ENCODE measurements at places on chromosomes 5 and 9.

DNA sequence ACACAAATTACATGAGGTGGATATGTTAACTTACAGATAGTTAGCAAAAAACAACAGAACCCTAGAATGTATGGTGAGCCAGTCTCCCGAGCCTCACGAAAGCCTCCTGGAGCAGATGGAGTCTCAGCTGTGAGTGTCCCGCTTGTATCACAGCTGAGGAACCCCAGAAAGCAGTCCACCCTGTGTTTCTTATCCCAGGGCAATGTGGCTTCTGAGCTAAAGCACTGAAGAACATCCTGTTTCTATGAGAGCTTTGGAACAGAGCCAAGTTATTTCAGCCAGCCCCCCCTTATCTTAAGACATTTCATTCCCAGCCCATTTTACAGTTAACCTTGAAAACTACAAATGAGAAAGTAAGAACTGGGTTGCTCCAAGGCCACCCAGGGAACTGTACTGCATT lies 1220.9 kb upstream of the CDH6 start:
- DNase-seq, result peak; percentile 86

- DNase-seq, result no peak
Observed at GRCh38 chr9:78808048-78808447, 511.1 kb downstream of the PSAT1 start.

DNA sequence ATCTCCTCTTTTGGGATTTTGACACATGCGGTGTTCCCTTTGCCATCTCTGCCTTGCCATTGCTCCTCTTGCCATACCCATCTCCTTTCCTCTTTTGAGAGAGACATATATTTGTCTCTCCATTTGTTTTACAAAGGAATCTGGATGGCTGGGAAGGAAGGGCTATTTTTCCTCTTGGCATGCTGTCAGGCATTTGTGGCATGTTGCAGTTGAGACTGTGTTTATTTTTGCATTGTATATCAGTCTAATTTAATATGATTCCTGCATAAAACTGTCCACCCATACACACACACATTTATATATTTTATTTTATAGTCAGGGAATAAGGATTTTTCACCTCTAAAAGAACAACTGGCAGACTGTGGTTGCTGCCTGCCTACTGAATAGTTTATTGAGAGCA lies 1105.8 kb upstream of the SEMA6A start:
- no peak for DNase-seq

DNA sequence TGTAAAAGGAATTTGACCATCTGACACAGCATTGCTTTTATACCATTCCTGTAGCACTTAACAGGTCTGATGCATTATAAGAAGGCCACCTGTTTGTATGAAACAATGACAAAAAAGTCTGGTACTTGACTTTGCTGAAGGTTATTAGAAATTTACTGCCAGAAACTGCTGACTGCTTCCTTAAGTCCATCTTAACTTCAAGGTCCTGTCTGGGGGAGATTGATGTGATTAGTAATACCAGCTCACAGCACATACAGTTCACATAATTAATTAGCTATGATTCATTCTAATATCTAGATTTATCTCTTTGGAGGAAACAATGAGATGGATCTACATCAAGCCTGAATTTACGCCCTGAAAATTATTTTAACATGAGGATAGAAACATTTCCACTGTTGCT lies 49.6 kb upstream of the TEK start:
- DNase-seq, result no peak

GRCh38 chr5:38468978-38469706 lies 87.3 kb downstream of the LIFR start:
- DNase-seq, result no peak

- peak; percentile 47 for DNase-seq
Observed at GRCh38 chr5:177447611-177448243, 1.1 kb downstream of the PRR7 start.

DNA sequence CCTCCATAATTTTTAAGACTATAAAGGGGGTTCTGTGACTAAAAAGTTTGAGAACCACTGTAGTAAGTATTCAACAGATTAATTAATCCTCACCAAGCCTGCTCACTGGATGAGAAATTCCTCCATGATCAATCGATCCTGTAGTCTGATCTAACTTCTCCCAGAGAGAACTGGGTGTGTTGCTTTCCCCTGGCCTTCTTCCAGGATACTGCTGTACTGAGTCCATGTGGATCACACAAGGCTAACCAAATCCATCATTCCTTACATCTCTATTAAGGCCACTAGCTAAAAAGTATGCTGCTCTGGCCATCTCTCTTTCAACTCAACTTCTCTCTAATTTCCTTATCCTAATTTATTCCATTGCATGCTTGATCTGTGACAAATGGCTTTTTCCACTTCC lies 280.2 kb upstream of the PCSK5 start:
- no peak for DNase-seq

DNA sequence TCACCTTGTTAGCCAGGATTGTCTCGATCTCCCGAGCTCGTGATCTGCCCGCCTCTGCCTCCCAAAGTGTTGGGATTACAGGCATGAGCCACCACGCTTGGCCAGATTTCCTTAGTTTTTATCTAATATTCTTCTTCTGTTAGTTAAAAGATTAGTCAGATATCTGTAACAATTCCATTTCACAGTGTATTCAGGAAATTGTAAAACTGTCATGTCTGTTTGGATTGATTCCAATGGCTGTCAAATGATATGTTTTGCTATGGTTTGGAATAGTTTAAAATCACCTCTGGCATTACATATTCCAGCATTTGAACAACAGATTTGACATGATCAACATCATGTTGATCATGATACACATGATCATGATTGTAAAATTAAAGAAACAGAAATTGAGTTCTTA lies 193.6 kb upstream of the DAB2 start:
- no peak for DNase-seq

DNA sequence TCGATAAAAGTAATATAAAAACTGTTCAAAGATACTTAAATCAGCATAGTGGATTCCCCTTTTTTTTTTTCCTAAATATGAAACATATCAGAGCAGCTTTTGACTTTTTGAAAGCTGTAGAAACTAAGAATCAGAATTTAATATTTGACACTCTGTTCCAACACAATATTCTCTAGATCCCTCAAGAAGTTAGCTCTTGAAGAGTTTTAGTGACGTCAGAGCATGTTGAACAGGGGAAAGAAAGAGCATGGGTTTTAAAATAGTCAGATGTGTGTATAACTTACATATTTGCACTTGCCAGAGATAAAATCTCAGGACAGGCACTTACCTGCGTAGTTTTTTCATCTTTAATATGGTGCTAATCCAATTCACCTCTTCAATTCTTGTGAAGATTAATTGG lies 75.2 kb upstream of the FBXL7 start:
- DNase-seq, result no peak

DNA sequence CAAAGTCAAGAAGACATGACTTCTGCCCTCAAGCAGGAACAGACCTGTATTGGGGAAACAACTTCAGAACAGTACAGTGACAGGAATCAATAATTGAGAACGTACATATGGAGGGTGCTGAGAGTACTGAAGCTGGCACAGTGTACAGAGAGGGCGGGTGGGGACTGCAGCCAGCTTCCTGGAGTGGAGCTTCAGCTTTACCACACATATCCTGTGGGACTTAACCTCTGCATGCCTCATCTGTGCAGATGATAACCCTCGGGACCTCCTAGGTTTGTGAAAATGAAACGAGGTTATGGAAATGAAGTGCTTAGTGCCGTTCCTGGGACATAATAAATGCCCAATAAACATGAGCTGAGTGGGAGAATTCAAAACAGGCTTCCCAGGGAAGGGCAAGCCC lies 22.1 kb upstream of the RARS1 start:
- no peak for DNase-seq

DNA sequence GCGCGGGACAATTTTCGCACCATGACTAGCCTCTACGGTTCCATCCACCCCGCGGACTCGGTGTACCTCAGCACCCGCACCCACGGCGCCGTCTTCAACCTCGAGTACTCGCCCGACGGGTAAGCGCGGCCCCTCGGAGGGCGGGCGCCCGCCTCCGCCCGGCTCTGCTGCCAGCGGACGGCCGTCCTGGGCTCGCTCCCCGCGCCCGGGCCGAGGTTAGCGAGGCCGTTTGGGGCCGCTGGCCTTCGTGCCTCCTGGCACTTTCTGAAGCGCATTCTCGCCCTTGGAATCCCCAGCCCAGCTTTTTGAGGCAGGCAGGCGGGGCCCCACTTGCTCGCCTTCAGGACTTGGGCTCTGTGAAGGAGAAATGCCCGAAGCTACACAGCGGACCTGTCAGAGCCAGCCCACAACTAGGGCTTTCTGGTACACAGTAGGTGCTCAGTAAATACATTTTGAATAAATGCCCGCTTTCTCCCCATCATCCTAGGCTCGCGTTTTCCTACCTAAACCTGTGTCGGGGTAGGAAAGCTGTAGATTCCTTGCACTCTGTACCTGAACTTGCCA lies 772 bp downstream of the DCAF10 start:
- peak; percentile 48 for DNase-seq
